ENCODE measurements at places on chromosomes 7 and 10.
A peak's percentile ranks its signal among the peaks of the same experiment; 100 is the strongest.

- no peak for DNase-seq
Measured at GRCh38 chr10:64952042-64952441, 1430.8 kb downstream of the REEP3 start.

- DNase-seq: no peak
Measured at GRCh38 chr7:105413887-105414437, 25.2 kb upstream of the SRPK2 start.

DNA sequence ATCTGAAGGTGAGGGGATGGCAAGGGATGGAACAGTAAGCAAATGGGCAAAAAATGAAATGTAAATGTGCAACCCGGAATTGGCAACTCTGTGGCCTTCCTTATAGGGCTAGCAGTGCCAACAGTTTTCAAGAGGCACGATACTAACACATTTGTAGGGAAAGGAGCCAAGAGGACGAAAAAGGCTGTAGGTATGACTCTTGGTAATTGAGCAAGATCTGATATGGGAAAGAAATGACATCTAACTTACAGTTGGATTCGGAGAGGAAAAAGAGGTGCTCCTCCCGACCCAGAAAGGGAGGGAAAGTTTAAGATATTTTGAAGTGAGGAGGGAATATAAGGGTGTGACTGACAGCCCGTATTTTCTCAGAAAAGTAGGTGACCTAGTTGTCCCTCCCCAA lies 2.1 kb upstream of the CREM start:
- no peak for DNase-seq

- no peak for DNase-seq
Measured at GRCh38 chr7:151046603-151047573, 1.4 kb upstream of the ASIC3 start.

DNA sequence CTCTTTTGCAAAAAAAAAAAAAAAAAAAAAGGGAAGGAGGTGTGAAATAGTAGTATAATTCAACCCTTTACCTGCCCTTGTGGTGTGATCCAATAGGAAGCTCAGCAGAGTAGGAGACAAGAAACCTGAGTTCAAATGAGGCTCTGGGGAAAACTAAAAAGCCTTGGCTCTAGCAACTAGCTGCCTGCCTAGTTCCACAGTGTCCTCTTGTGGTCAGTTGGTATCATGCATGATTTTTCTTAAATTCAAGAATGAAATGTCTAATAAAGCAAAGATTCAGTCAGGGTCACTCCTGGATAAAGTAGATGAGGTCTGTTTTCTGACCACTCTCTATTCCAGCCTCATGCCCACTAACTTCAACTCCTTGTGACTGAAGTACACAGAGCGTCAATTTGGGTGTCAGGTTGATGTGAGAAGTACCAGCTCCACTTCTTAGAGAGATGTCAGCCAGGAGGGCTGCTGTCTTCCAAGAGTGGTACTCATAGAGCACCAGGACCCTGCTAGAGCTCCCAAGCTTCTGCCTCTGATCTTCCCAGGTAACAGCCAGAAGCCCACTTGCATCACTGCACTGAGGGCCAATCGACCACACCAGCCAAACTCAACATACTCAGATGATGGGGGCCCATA lies 10.5 kb downstream of the LSM5 start:
- no peak for DNase-seq

- no peak for DNase-seq
Measured at GRCh38 chr7:158535079-158535478, 52.5 kb downstream of the PTPRN2 start.

DNA sequence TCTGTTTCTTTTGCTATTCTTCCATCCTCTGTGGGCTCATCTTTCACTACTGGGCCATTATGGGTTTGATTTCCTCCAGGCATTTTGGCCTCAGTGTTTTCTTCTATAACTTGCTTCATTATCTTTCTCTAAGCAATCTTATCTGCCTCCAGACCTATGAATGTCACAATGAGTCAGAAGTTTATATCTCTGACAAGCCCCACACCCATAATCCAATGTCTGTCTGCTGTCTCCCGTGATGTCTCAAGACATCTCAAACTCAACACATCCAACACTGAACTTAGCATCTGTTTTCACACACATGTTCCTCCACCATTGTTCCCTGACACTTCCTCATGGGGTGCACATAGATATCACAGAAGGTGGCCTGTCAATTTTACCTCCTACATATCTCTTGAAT lies 46.7 kb upstream of the RHOBTB1 start:
- DNase-seq: no peak

GRCh38 chr7:47102331-47102841 lies 479.5 kb downstream of the TNS3 start:
- no peak for DNase-seq

DNA sequence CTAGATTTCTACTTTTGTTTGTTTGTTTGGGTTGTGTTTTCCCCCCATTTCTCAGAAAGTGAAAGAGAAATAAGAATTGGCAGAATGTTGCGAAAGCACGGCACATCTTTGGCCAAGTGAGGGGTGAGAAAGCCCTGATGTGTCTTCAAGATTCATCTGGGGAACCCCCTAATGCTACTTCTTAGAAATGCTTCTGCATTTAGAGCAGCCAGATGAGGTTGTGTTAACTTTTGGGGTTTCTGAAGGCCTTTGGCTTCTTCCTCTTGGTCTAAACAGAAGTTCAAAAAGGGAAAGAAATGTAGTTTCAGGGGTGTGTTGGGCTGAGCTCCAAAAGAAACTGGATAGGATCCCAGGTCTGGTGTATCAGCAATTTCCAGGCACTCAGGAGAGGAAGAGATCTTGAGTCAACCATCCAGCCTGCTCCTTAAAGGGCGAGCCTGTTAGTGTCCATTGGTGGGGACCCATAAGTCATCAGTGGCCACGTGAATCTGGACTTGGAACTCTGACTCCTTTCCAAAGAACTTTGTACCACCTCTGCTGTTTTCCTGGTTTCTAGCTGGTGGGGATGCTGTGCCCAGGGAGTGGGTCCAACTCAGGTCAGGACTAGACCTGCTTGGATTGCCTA lies 6.5 kb downstream of the DUSP5 start:
- no peak for DNase-seq

DNA sequence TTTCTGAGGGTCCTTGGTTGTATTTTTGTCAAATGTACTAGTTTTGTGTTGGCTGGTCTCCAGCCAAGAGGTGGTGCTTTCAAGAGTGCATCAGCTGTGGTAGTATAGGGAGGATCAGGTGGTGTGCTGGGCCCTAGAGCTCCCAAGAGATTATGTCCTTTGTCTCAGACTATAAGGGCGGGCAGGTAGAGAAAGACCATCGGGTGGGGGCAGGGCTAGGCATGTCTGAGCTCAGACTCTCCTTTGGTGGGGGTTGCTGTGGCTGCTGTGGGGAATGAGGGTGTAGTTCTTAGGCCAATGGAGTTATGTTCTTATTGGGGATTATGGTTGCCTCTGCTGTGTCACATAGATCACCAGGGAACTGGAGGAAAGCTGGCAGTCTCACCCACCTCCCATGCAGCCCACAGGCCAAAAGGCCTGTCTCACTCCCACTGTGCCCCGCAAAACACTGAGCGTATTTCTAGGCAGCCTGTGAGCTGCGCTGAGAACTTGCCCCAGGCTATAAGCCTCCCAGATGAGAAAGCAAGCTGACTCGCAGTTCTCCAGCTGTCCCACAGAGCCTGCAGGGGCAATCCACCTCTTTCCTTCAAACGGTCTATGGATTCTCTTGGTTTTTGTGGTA lies 1066.7 kb downstream of the GRM8 start:
- DNase-seq: no peak

DNA sequence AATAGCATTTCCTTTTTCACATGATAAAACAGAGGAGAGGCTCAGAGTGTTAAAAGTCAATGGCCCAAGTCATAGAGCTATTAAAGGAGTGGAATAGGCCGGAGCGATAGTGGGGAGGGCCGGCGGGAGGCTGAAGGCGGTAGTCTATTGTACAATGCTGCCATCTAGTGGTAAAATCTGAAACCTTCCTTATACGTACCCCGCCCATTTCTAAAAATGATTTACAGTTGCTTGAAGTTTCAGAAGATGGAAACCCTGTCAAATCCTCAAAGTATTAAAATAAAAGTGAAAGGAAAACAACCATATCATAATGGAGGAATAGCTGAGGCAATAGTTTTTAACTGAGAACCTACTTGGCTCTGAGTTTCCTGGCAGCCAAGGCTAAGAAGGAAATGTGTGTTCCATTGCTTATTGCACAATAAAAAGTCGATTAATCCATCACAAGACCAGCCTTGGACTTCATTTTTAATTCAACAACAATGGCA lies 209.1 kb downstream of the CCSER2 start:
- no peak for DNase-seq

DNA sequence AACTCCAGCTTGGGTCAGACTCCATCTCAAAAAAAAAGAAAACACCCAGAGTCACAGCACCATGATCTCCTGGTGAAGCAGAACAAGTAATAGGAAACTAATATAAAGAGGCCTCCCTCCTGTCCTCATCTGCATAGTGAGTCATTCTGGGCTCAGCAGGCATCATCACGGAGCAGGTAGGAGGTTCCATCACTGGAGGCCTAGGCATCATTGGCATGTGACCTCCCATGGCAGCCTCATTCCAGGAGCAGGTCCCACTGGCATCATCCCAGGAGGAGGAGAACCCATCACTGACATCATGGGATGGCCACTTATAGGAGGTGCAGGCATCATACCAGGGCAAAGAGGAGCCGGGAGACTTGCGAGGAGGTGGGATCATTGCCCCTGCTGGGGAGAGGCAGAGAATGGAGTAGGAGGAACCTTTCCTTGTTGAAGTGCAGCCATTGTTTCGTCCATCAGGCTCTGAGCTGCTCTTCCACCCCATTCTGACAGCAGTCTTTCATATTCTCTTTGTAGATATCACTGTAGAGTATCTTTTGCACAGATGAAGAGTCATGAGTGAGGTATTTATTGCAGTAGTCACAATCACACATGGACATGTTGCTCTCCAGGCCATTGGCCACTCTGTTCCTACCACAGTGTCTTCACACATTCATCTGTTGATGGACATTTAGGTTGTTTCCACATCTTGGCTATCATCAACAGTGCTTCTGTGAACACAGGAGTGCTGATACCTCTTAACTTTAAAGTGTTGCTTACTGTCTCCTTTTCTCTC lies 73.8 kb downstream of the OSBPL3 start:
- DNase-seq: no peak

DNA sequence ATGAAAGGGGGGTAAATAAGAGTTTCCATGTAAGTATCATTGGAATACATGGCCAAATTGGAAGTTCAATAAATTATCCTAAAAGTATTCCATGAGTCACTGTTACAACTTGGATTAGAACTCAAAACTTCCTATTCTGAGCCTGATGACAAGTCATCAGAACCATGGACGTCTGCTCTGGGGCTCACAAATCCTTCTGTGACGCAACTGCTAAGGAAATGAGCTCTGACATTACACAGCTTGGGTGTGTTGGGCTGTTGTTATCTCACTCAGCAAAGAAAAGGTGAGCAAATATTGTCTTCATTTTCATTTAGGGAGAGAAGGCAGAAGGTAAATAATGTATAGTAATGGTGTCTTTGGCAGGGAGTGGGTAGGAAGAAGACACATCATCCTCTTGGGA lies 214.8 kb upstream of the ADO start:
- DNase-seq: no peak

DNA sequence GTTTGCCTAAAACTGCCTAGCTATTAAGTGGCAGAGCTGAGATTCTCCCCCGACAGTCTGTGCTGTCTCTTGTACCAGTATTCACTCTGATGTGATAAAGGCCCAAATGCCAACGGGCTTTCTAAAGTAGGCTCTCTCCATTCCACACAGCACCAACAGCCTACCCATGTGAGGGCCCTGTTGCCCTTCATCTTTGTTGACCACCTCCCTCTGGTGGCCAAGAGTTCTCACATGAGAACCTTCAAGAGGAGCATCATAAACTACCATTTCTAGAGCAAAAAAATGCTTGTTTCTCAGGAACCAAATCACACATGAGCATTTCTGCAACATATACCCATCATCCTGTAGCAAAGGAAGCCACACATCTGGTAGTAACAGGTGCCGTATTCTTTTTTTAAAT lies 185.8 kb downstream of the GRM8 start:
- DNase-seq: no peak

DNA sequence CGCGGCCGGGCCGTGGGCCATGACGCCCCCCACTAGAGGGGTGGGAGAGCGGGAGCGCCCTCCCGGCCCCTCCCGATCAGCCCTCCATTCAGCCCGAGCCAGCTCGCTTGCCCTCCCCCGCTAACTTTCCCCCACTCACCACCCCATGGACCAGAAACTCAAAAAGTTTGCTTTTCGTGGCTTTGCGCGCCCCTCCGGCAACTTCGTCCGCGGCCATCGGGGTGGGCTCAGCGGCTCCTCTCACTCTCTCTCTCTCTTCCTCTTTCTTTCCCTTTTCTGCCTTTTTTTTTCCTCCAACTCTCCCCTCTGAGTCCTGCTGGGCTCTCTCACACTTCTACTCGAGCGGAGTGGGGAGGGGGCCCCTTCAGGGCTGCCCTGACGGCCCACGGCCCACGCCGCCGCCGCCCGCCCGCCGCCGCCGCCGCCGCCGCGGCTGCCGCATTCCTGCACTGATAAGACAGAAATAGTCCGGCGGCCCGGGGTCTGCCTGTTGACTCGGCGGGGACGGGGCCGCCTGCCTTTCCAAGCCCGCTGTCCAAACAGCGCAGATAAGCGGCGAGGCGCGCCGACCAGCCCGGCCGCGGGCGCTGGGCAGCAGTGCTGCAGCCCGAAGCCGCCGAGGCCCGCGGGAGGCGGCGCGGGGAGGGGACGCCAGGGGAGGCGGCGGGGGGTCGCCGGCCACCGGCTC lies at the start of gene SMARCD3:
SMARCD3 (minus strand) TSS at position 349 of the 688 bp plus-strand sequence; CDS start at position 217, 132 bp downstream.
- peak; percentile 17 for DNase-seq

DNA sequence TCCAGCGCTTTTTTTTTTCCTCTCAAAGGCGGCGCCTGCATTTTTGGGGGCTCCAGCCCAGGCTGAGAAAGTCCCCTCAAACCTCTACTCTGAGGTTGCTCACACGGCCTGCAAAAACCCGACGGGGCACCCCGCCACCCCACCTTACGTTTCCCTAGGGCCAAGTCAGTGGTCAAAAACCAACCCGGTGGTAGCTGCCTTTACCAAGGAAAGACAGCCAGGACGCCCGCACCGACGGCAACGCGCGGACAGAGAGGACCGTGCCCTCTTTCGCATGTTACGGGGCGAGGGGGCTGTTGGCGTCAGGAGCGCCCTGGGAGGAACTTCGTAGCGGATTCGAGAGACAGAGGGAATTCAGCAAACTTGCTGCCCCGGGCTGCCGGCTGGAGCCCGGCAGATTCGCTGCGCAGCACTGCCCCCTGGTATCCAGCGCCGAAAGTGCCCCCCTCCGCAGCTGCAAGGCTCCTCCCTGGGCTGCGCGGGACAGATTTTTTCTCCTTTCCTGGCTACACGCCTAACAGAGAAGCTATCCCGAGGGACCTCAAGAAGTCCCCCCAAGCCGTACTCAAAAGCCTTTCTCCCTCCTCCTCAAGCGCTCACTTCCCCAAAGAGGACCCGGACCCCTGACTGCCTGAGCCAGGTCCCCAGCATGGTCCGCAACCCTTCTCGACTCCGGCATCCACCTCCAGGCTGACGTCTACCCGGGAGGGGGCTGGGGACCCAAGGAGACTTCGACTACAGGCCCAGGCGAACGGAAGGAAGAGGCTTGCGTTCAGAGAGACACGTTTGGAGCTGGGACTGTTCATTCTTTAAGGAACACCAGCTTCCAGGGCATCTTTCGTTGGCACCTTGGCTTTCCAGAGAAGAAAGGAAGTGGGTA lies 27.7 kb upstream of the VAX1 start:
- DNase-seq: no peak

GRCh38 chr10:23046027-23046426 lies 49.4 kb upstream of the MSRB2 start:
- DNase-seq: no peak

GRCh38 chr10:69375307-69376151 lies 41.2 kb downstream of the TACR2 start:
- no peak for DNase-seq

GRCh38 chr7:37659971-37660565 lies 23.5 kb upstream of the GPR141 start:
- no peak for DNase-seq

Measured in stimulated activated CD4-positive, alpha-beta T cell treated with anti-CD3 and anti-CD28 coated beads, Interleukin-1b, Interleukin-23, amount 100 ng/mL, for 1 hour (primary cell).